ENCODE measurements at places on chromosomes 1 and 21.

DNA sequence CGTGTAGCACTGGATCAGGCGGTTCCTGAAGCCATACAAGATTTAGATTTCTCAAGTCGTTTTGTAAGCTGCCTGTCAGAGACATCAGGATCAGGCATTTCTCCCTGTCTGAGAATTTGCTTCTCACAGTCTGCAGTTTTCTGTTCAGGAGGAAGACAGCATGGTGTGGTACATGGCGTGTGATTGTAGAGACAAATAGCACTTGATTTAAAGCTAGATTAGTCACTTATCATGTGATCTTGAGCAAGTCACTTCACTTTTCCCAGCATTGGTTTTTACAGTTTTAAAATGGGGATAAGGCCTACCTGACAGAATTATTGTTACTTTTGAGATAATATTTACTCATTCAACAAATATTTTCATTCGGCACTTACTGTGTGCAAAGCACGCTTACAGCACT lies 63.3 kb downstream of the AK4 start:
- DNase-seq = no peak

DNA sequence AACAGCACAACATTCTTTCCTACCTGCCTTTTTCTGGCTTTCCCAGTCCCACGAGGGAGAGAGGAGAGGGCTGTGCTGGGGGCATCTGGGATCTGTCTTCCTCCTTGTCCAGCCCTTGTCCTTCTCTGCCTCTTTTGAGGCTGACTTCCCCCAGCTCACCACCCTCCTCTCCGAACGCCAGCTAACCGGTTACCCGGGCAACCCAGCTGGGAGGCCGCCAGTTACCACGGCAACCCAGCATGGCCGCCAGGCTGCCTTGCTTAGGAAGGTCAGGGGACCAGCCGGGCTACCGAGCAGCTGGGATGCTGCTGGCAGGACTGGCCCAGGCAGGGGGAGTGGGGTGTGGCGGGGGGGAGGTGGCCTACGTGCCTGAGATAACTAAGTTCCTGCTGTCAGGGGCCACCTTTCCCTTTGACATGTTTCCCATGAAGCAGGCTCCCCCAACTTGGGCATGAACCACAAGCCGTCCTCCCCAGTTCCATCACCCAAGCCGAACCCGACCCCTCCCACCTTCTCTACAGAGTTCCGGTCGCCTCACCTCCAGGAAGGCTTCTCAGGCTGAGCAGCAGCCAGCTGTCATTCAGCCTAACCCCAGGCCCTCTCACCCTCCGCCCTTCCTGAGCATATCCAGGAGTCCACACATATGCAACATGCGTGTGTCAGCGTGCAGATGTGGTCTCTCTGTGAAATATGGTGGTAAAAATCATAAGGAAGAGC lies 8.7 kb downstream of the PLEKHA6 start:
- no peak for DNase-seq

GRCh38 chr1:174659823-174660222 lies 212.1 kb downstream of the GPR52 start:
- no peak for DNase-seq

- no peak for DNase-seq
Observed at GRCh38 chr1:35674111-35674510, 32.8 kb upstream of the PSMB2 start.

- DNase-seq = no peak
Observed at GRCh38 chr1:178266113-178266512, 172.2 kb downstream of the RASAL2 start.

- no peak for DNase-seq
Observed at GRCh38 chr1:224298346-224299330, 31.3 kb downstream of the NVL start.

DNA sequence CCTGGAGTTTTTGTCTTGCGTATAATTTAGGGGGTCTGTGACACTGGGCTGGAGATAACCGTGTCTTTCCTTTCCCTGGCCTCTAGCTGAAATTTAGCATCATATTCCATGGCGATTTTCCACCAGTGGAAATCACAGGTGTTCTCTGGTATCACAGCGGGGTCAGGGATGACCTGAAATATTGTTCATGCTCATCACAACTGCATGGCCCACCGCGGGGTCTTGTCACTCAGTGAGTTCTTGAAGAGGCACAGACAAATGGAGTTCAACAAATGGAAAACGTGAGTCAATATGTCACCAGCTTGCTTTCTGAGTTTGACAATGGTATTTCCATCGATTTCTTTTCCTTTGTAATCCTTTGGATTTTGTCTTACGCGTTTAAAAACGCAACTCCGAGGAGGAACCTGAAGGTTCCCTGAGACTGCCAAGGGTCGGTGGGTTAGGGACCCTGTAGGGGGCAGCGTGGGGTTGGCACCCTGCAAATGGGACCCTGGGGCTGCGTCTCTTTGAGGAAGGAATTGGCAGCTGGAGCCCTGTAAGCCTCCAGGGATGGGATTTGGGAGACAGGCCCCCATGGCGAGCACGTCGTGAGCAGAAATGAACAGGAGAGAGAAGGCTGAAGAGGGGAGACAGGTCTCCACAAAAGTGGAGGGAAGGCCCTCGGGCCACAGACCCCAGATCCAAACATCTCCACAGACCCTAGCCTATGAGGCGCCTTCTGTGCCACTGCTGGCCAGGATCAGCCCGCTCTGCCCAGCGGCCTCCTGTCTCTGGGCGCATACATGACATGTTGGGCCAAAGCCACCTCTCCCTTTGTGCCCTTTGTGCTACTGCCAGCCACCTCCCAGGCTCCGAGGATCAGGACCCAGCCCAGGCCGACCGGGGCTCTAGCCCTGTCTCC lies 32.1 kb upstream of the RUNX3 start:
- peak; percentile 41 for DNase-seq

- DNase-seq = peak; percentile 70
Observed at GRCh38 chr1:42931911-42932422, 26.7 kb downstream of the SLC2A1 start.

GRCh38 chr1:226157761-226158316 lies 28.7 kb downstream of the ACBD3 start:
- DNase-seq = no peak

- DNase-seq = no peak
Observed at GRCh38 chr1:69787151-69787550, 219.4 kb downstream of the LRRC7 start.

- no peak for DNase-seq
Observed at GRCh38 chr1:32891241-32891570, 4.9 kb downstream of the HPCA start.

- DNase-seq = no peak
Observed at GRCh38 chr1:41733021-41733420, 185.7 kb downstream of the HIVEP3 start.

DNA sequence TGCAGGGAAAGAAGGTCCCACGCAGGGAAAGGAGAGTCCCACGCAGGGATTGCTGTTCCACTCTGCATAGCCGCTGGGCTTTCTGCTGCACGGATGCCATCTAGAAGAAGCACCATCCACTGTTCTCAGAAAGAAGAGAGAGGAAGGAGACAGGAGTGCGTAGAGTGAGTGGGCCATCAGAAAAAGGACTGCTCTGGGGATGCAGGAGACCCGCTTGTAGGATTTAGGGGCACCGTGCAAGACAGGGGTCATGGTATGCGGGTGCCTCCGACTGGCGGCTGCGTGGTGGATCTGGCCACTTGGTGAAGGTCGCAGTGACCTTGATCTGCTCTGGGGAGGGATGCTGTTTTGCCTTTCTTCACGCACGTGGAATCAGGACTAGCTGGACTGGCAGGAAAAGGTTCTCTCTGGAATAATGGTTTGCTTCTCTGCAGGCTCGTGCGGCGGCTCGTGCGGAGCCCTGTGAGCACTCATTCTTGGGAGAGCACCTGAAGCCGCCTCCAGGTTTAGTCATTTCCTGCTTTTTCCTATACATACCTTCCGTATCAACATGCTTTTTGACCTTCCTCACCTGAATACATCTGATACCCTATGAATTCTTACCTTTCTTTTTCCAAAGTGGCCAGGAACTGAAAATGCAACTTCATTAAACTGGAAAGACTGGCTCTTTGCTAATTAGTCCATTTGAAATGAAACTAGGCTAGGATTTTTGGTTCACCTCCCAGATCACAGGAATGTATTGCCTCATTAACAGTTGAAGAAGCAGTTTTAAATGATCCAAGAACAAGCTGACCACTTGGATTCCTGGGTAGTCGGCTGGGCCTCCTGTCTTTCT lies 181.6 kb downstream of the KIF26B start:
- no peak for DNase-seq

DNA sequence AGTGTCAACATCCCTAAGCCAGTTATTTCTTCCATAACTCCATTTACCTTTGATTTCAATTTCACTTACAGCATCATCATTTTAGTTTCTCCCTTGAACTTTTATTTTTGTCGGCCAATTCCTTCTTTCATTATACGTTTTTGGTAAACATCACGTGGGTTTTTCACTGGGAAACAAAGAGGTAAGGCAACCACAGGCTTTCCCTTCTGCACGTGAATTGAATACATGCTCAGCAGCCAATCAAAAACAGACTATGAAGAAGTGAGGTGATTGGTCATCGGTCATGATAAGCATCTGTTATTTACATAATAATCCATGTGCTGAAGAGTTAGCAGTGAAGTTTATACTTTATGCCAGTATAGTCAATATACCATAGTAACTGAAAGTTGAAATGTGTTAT lies 98.7 kb downstream of the NCAM2 start:
- DNase-seq = no peak

GRCh38 chr1:209926045-209926444 lies 12.0 kb upstream of the SYT14 start:
- DNase-seq = no peak

DNA sequence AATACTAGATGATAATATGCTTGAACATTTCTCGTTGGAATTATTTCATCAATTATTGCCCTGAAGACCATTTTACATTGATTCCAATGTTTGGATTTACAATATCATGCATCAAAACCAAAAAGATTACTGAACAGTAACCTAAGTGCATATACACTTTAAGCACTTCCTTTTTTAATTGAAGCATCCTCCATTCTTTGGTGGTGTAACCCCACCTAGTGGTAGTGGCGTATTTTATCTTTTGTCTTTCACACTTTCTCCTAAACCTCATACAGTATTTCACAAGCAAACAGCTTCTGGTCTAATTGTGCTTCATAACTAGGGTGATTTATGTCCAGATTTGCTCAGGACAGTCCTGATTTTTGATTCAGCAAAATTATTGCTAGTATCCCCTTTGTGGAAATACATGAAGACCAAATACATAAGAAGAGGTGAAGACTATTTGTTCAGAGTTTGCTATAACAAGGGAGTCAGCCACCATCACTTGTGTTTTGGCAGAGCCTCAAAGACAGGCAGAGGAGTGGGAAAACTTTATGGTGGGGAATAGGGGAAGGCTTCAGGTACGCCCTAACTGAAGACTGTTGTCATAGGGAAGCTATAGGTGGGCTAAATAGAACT lies 3.4 kb upstream of the NVL start:
- DNase-seq = peak; percentile 75

DNA sequence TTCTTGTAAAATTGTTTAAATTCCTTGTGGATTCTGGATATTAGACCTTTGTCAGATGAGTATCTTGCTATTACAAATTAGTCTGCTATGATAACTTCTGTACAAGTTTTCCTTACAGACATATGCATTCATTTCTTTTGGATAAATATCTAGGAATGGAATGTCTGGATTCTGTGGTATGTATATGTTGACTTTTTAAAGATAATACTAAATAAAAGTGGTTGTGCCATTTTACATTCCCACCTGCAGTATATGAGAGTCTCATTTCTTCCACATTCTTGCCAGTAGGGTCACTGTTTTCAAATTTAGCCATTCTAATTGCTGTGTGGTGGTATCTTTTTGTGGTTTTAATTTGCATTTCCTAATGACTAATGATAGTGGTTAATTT lies 53.9 kb downstream of the SYDE2 start:
- DNase-seq = no peak

DNA sequence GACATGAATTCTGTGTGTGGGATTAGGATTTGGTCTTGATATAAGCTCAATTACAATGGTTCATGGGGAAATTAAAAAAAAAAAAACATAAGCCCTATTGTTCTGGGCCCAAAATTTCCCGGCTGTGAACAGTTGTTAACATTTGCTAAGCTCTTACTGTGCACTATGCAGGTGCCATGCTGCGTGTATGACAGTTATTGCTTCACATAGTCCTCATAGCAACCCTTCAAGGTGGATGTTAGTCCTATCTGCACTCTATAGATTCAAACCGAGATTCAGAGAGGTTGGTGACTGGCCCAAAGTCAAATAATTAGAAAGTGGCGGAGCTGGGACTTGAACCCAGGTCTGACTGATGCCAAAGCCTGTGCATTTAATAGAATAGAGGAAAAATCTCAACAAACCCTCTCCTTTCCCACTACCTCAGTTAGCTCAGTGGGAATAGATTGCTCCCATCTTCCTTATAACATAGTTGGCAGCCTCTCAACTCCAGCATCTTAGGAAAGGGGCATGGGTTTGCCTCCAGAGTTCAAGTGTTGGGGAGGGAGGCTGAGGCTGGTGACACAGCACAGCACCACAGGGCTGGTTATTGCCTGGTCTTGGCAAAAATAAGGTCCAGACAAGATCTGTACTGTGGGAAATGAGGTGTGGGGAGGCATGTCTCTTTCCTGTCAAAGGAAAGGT lies 55.0 kb upstream of the GCLM start:
- no peak for DNase-seq

- peak; percentile 34 for DNase-seq
Observed at GRCh38 chr1:71046891-71047634, 553 bp downstream of the PTGER3 start.

GRCh38 chr1:17544776-17545350 lies 5.4 kb downstream of the ARHGEF10L start:
- DNase-seq = no peak

- DNase-seq = no peak
Observed at GRCh38 chr21:40505681-40506080, 341.3 kb downstream of the DSCAM start.

GRCh38 chr1:1074631-1075147 lies 583 bp upstream of the RNF223 start:
- DNase-seq = no peak

Data from CD4-positive, alpha-beta T cell (primary cell).